ENCODE measurements at places on chromosomes 7 and 10.

- DNase-seq: no peak
These were observed 58.0 kb downstream of the VSTM4 start for GRCh38 chr10:49057231-49057880.

- DNase-seq: peak; percentile 1
These were observed 602.9 kb downstream of the IPMK start for GRCh38 chr10:57664815-57665214.

DNA sequence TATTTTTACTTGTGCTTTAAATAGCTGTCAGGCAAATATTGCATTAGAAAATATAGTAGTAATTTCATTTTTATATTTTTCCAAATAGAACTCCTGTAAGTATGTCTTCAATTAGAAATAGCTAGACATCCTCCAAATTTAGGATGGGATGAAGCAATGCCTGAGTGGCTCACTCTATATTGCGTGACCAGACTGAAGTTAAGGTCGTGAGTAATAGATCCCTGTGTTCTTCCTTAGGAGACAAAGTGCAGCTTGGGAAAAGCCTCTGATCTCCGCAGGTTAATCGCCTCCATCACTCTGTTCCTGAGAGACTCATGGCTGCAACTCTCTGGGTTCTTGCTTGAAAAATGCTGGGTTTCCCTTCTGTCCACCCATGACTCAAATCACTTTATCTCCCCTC is 484.8 kb upstream of the ANKRD30A start:
- DNase-seq: peak; percentile 26

GRCh38 chr10:7101451-7101850 is 309.4 kb downstream of the SFMBT2 start:
- no peak for DNase-seq

GRCh38 chr10:82943142-82943541 is 1068.1 kb downstream of the NRG3 start:
- DNase-seq: no peak

DNA sequence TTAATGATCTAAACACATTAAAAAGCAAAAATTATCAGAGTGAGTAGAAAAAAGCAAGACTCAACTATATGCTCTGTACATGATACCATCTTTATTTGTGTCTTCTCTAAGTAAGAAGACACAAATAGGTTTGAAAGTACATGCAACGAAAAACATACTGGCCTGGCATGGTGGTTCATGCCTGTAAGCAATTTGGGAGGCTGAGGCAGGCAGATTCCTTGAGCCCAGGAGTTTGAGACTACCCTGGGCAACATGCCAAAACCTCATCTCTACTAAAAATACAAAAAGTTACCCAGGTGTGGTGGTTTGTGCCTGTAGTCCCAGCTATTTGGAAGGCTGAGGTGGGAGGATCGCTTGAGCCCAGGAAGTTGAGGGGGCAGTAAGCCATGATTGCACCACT is 78.1 kb upstream of the TOMM7 start:
- no peak for DNase-seq

DNA sequence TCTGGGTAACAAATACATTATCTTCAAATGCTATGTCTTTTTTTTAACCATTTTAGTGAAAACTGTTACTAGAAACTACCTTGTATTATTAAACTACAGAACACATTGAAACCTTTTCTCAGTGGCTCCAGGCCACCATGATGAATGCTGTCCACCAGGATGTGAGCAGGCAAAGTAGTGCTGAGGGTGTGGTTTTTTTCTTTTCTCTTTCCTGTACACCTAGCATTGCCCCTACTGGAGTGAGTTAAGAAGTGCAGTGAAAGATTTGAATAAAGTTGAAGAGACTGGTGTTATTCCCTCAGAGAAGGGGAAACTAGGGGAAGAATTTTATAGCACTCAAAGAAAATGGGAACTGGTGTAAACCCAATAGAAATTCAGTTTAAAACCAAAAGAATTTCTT is 120.0 kb upstream of the SAMD8 start:
- DNase-seq: peak; percentile 14

- peak; percentile 98 for DNase-seq
These were observed 473.8 kb downstream of the KCNMA1 start for GRCh38 chr10:77163670-77164348.

DNA sequence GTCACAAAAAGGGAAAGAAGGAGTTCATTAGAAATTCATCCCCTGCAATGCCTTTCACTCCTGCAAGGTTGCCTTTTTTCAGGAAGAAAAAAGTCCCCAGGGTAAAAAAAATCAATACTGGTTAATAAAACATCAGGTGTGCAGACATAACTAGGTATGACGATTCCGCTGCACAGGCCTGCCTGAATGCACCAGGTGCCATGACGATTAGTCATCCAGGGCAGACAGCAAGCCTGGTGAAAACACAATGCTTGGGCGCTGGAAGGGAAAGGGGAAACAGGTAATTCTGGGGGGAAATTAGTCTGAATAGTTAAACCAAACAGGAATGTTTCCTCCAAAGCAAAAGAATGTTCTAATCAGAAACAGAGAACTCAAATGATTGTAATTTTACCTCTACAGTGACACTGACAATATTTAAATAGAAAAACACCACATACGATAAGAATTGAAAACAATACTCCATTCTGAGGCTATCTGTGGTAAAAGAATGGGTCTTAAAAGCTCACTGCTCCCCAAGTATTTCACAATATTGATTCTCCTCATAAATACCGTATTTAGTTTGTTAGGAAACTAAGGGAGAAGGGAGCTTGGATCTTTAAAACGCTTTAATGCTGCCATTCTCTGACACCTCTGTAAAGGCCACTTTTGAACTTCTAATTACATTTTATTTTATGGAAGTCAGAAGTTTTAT is 45.2 kb downstream of the VPS41 start:
- no peak for DNase-seq

DNA sequence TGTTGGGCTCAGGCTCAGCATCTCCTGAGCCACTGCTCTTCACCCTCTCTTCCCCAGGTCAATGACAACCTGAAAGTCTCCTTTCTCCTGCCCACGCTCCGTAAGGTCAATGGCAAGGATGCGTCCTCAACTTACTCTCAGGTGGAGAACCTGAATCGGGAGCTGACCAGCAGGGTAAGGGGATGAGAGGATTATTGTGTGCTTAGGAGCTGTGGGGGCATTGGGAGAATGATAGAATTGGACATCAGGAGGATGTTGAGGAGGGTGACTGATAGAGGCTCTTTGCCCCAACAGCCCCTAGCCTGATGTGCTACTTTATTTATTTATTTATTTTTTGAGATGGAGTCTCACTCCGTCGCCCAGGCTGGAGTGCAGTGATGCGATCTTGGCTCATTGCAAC is 1.3 kb downstream of the LRWD1 start:
- DNase-seq: no peak

DNA sequence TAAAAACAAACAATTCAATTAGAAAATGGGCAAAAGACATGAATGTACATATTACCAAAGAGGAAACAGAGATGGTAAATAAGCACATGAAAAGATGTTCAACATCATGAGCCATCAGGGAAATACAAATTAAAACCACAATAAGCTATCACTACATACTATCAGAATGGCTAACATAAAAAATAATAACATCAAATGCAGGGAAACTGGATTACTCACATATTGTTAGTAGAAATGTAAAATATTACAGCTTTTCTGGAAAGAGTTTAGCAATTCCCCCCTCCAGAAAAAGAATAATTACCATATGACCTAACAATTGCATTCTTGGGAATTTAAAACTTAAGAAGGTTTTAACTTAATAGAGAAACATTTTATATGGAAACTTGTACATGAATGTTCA is 232.9 kb upstream of the MTPN start:
- DNase-seq: no peak

GRCh38 chr7:79317728-79318127 is 135.7 kb downstream of the MAGI2 start:
- DNase-seq: peak; percentile 88

DNA sequence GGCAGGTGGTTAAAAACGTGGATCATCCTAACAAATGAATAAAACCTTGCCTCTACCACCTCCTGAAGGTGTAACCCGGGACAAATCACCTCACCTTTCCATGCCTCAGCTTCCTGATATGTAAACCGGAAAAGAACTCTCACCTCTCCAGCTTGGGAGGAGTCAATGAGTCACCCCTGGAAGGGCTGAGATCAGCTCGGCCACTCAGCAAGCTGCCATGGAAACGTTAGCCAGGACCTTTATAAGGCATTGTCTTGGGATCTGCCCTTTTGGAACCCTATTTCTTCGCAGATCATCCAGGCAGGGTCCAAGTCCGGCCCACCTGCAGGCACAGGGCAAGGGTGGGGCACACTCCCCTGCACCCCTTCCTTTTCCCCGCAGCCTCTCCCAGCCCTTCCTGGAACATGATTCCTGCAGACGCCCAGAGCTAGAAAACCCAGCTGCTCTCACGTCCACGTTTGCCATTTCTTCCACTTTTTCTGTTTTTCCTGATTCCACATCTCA is 81.6 kb upstream of the PFKP start:
- DNase-seq: peak; percentile 39

GRCh38 chr7:80511964-80512363 is at the start of gene GNAT3:
Gene GNAT3 (minus strand): TSS chr7:80512064. CDS start chr7:80511926, 138 bp downstream.
- no peak for DNase-seq

DNA sequence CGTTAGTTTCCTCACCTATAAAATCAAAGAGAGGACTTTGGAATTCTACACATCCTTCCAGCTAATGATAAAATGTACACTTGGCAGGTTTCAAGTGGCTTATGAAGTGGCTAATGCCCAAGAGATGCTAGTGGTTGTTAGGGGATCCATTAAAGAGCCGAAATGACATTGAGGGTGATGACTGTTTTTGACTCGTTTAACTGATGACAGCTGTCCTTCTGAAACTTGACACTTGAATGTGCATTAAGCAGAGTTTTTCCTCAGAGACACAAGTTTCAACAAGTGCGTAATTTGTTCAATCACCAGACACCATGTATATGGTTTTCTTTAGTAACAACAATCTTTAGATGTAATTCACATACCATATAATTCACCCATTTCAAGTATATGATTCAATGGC is 1.6 kb upstream of the PRF1 start:
- peak; percentile 25 for DNase-seq

DNA sequence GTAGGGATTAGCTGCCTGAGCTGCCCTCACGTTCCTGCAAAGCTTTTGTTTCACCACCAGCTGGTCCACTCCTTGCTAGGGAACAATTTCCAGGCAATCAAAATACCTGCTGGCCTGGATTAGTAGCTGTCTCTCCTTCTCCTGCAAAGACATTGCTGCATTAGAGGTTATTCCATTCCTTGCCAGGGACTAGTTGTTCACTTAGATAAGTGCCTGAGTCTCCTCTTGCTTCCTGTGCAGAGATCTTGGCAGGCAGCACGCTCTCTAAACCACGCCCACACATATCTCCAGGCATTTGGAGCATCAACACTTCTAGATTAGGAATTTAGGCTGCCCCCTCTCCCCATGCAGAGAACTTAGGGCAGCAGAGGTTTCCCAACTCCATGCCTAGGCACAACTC is 150.4 kb upstream of the SMIM30 start:
- DNase-seq: no peak

DNA sequence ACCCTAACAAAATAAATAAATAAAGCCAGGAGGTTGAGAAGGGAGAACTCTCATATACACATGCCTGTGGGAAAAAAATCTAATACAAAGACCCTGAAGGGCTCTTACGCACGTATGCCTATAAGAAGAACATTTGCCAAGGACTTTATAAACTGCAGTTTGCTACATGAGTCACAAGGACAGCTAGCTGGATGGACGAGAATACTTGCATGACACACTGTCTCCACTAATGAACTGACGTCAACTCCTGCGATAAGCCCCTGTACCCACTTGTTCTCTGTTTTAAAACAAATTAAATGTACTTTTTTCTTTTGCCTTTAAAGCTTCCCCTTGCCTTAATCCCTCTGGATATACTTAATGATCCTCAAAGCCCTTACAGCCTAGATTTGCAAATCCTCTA is 374.6 kb upstream of the GHITM start:
- DNase-seq: no peak

GRCh38 chr10:10860455-10860976 is 157.2 kb upstream of the CELF2 start:
- no peak for DNase-seq

- no peak for DNase-seq
These were observed 63.3 kb downstream of the FAM185A start for GRCh38 chr7:102811942-102812678.

- no peak for DNase-seq
These were observed 23.7 kb downstream of the NUP42 start for GRCh38 chr7:23205577-23205908.

- no peak for DNase-seq
These were observed 29.5 kb downstream of the MEST start for GRCh38 chr7:130521258-130521951.

GRCh38 chr7:100130608-100131453 is 4.1 kb downstream of the MBLAC1 start:
- DNase-seq: peak; percentile 46

DNA sequence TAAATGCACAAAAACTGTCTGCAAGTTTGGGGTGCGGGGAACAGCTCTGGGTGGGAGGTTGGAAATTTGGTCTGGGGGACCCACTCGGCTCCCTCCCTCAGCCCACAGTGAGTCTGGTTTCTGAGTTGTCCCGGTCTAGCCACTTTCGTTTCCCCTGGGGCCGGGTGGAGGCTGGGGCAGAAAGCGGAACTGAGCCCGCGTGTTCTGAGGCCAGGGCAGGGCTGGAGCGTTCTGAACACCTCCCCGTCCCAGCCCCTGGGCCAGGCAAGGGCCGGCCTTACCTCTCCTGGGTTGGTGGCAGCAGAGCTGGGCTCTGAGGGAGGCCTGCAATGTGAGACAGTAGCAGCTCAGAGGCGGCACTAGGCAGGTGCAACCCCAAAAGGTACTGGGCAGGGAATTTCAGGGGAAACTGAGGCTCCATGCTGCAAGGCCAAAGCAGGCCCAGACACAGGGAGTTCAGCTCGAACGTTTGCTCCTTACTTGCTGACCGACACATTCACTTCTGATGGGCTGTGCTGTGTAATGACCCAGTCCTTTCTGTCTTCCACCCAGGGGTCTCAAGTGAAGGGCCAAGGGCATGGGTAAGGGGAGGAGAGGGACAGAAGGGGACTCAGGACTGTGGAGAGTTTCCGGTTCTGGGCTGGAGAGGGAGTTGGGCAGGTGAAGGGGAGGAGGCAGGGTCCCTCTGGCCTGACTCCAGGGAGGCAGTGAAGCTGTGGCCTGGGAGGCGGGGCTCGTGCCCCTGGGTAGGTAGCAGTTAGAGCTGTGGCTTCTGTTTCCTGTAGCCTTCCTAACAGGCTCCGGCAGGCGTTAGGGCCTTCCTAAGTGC is 3.0 kb downstream of the IRF5 start:
- no peak for DNase-seq

DNA sequence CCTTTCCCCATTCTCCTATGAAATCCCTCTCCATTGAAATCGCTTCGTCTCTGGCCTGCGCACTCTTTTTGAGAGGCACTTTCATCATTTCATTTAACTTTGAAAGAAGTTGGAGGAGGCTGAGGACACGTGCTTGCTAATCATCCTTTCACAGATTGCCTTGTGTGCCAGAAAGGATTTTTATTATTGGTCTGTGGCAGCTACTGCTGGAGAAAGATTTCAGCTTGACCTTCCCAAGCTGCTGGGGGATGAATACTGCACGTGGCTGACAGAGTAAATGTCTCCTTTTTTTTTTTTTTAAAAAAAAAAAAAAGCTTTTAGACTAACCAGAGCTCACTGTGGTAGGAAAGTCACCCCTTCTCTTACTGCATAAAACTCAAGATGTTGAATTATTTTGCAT is 44.2 kb upstream of the KCNIP2 start:
- no peak for DNase-seq

GRCh38 chr7:98368716-98369115 is 32.2 kb downstream of the BAIAP2L1 start:
- DNase-seq: no peak

GRCh38 chr7:132577206-132578049 is 1.2 kb upstream of the PLXNA4 start:
- DNase-seq: peak; percentile 80

Measured in fibroblast of skin of right biceps (primary cell).